ENCODE measurements at places on chromosomes 12 and 14. TPM values are rescaled to one million over a fixed set of nuclear protein-coding genes. Genes with fewer than 3 reads are reported as not detected.

DNA sequence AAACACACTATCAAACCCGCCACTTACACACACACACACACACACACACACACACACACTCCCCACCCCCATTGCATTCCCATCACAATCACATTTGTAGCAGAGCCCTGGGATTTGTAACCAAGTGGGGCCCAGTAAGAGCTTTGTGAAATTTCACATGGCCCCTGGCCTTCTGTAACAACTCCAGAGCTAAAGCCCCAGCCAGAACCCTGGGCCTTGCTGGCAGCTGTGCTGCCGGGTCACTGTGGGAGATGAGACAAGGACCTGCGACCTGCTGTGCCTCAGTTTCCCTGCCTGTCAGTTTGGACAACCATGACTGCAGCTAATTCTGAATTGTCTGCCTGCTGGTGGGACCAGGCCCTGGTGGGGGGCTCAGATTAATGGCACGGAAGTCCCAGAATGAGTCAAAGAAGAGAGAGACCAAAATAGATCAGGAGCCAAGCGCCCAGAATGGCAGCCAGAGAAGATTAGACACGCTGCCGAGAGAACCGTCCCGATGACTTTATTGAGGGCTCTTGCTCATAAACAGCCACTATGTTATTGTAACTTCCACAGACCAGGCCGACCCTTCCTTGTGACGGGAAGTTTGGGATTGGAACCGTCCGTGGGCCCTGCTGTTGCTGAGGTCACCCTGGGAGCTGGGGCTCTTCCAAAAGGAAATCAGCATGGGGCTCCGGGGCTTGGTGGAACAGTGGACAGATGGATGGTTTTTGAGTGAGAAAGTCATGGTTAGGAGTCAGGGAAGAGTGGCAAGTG is 123.1 kb downstream of the ZFP36L1 start:
- no peak for DNase-seq
- H3K4me1 ChIP-seq = peaks cover 14% of the 10 kb centered on the region
- no peak overlapping the region for H3K27ac ChIP-seq
- H3K4me3 ChIP-seq = no peak overlapping the region
- no peaks in the 10 kb centered on the region for H3K27me3 ChIP-seq

- no peak overlapping the region for H3K4me3 ChIP-seq
- H3K4me1 ChIP-seq = peaks cover 18% of the 10 kb centered on the region
- H3K27ac ChIP-seq = no peak overlapping the region
- no peak for DNase-seq
- no peaks in the 10 kb centered on the region for H3K27me3 ChIP-seq
These were observed 2.3 kb upstream of the SLC25A3 start for GRCh38 chr12:98591209-98591608.

- H3K27ac ChIP-seq = peak overlapping the region; percentile 11
- no peak for DNase-seq
These were observed 145.3 kb downstream of the BCAT1 start for GRCh38 chr12:24803430-24804245.

- no peak overlapping the region for H3K4me3 ChIP-seq
- H3K4me1 ChIP-seq = no peaks in the 10 kb centered on the region
- H3K27ac ChIP-seq = no peak overlapping the region
- DNase-seq = no peak
- no peaks in the 10 kb centered on the region for H3K27me3 ChIP-seq
These were observed 349.8 kb downstream of the IPO8 start for GRCh38 chr12:30345744-30346471.

GRCh38 chr12:75481774-75482173 is 1.2 kb downstream of the GLIPR1 start:
- peak overlapping the region; percentile 98 for H3K27ac ChIP-seq
- H3K36me3 ChIP-seq = peaks cover 31% of the 10 kb centered on the region
- H3K4me3 ChIP-seq = peak overlapping the region; percentile 87
- DNase-seq = no peak

DNA sequence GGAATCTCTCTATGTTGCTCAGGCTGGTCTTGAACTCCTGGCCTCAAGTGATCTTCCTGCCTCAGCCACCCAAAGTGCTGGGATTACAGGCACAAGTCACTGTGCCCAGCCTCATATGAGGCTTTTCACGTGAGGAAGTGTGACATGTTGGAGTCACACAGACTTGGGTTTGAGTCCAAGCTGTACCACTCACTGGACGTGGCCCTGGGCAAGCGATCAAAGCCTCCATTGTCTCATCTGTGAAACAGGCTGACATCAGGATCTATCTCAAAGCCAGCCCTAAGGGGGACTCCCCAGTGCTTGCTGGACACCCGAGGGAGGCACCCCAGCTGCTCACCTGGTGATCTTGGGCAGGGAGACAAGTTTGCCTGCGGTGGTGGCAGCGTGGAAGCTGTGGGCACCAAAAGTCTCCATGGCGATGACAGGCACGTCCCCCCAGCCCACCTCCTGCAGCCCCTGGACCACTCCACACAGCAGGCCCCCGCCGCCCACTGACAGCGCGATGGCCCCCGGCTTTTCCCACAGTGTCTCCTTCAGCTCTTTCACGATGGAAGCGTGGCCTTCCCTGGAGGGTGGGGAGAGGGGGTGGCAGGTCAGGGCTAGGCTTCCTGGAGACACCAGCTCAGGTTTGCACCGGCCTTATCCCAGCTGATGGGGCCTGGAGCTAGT is 6.7 kb downstream of the SDS start:
- no peak for DNase-seq

GRCh38 chr14:72809063-72809462 is 84.8 kb downstream of the DPF3 start:
- DNase-seq = no peak
- no peak overlapping the region for H3K4me3 ChIP-seq
- peaks cover 3% of the 10 kb centered on the region for H3K27me3 ChIP-seq
- peaks cover 36% of the 10 kb centered on the region for H3K4me1 ChIP-seq
- H3K27ac ChIP-seq = peak overlapping the region; percentile 23

- H3K27me3 ChIP-seq = no peaks in the 10 kb centered on the region
- no peak overlapping the region for H3K27ac ChIP-seq
- no peak for DNase-seq
- H3K4me1 ChIP-seq = no peaks in the 10 kb centered on the region
- H3K4me3 ChIP-seq = no peak overlapping the region
- H3K36me3 ChIP-seq = no peaks in the 10 kb centered on the region
These were observed 98.8 kb downstream of the TMEM132C start for GRCh38 chr12:128365651-128366231.

Gene KLRD1
- 1.1 TPM for total RNA-seq

Gene GAS2L3
- 4.2 TPM for total RNA-seq

Gene E2F7
- total RNA-seq = 14.2 TPM

Gene TMEM19
- 15.5 TPM for total RNA-seq

Gene TMTC2
- 6.0 TPM for total RNA-seq

Gene RASAL1
- total RNA-seq = 0.10 TPM

All from activated CD4-positive, alpha-beta memory T cell treated with anti-CD3 and anti-CD28 coated beads, Interleukin-2, amount 10 ng/mL, durations not matched to agents 7 days and 5 days (primary cell).